ENCODE measurements at places on chromosomes 1 and 21.

DNA sequence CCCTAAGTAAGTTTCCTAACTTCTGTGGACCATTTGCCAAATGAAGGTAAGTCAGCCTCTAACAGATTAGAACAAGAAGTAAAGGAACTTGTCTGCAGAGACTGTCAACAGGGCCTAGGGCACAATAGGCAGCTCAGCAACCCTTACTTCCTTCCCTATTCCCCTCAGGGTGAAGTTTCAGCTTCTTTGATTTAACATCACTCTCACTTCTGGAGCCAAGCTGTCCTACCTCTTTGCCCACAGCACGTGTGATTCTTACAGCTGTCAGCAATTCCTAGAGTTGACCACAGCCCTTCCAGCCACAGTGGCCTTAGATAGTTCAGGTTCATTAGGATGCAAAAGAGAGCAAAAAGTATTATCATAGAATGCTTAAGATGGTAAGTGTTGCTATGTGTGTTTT is 7.6 kb upstream of the EIF4G3 start:
- no peak for DNase-seq

- no peak for DNase-seq
Observed at GRCh38 chr1:178143730-178144690, 50.1 kb downstream of the RASAL2 start.

GRCh38 chr1:56469640-56470371 is 109.6 kb downstream of the PLPP3 start:
- no peak for DNase-seq

GRCh38 chr1:78035121-78035520 is 10.6 kb upstream of the GIPC2 start:
- no peak for DNase-seq

Measured in NCI-H2029 treated with DMSO at 0.1 percent for 48 hours (cell line).